ENCODE measurements at places on chromosomes 3 and 15.
A peak's percentile ranks its signal among the peaks of the same experiment; 100 is the strongest.

DNA sequence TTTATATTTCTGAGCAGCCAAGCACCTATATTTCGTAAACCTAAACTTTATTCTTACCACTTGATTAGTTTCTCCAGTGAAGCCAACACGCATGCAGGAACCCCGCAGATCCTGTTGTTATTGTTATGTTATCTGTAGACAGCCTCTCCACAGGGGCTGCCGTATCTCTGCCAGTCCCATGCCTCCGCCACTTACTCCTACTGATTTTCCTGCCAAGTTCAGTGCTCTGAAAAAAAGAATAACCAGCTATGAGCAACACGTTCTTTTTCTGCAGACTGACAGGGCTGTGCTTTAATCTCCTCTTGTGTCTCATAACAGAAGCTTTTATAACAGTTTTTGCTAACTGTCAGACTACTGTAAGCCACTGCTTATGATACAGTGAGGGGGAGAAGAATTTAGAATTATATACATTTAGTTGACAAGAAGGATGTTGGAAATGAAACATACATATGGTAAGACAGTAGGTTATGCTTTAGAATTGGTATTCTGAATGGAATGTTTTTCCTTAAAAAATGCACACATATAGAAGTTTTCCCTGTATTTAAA, 347.4 kb downstream of the SI start:
- DNase-seq: no peak

- peak; percentile 8 for DNase-seq
These were observed 217.3 kb downstream of the ZIC4 start for GRCh38 chr3:147189016-147189415.

GRCh38 chr3:128730471-128730870, 4.5 kb downstream of the RAB7A start:
- DNase-seq: no peak

- DNase-seq: no peak
These were observed 113.8 kb downstream of the SNRK start for GRCh38 chr3:43400167-43400566.

DNA sequence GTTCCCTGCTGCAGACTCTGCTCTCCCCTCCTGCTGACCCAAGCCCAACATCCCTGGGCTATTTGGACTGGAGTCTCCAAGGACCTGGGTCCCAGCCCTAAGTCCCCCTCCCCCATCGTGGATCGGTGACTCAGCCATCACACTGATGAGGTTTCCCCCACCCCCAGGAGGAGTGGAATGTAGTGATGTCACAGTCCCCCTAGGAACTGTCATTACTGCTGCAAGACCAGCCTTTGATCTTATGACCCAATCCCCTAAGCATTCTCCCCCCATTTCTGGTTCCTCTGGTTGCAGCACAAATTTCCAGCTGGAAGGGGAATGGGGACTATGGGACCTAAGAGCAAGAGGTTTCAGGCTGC, 63.4 kb upstream of the CSPG4 start:
- DNase-seq: peak; percentile 80

All from SJSA1 (cell line).